ENCODE measurements at places on chromosomes 3 and 15.
A peak's percentile ranks its signal among the peaks of the same experiment; 100 is the strongest.

DNA sequence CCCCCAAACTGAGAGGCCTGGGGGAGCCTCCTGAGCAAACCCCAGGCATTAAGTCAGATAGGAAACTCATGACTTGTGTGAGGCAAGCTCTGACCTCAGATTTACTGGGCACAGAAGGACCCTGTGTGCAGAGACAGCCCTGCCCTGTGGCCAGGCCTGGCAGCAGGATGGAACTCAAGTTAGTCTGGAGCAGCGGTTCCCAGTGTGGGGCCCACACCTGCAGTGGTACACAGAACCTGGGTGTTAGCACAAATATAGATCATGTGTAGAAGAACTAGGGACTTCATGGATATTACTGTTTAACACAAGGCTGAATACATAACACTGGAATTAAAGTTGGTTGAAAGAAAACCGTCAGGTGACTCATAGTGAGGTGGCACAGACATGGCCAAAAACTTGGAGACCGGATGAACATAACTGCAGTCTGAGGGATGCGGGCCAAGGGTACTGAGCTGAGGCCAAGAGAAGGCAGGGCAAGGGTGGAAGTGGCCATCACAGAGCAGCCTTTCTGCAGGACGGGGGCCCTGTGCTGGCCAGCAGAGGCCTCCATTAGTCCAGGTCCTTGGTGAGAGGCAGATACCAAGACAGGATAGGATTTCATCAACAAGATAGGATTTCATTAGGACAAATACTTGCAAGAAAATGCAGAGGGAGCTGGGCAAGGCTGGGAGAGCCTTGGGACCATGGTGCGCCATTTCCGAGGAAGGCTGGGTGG, 40.9 kb downstream of the IRAK2 start:
- DNase-seq, result peak; percentile 88

DNA sequence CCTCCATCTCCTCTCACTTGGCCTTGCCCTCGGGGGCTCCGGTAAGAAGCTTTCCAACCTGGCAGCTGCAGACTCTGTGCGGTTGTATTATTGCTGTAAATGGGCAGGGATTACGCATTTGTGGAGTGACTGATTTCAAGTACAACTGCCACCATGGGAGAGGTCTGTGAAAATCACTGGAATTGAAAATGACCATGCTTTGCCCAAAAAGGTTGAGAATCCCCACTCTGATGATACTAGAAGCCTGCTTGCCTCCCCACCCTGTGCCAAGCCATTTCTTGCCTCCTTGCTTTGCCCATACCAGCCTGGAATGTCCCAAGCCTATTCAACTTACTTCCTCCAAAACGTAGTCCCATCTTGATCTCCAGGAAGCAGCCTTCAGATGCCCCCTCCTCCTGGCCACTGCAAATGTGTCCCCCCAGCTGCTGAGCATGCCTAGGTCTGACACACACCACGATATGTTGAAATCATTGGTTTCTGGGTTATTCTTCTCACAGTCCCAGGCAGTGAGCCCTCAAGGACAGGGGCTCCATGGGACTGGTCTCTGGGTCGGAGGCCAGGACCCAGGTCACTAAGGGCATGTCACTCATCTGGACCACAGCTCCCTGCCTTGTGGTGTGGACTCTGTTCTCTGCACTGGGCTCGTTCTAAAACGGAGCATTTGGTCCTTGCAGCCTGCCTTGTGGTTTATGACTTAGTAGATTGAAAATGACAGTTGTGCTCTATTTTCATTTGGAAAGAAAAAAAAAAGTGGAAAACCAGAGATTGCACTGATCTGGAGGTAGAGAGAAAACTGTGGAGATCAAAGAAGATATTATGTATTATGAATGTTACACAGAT, 42.9 kb downstream of the SMAD3 start:
- DNase-seq, result peak; percentile 27

- no peak for DNase-seq
Observed at GRCh38 chr15:35721751-35722150, 175.8 kb upstream of the DPH6 start.

- DNase-seq, result no peak
Observed at GRCh38 chr3:149186219-149186618, 35.4 kb downstream of the CP start.

DNA sequence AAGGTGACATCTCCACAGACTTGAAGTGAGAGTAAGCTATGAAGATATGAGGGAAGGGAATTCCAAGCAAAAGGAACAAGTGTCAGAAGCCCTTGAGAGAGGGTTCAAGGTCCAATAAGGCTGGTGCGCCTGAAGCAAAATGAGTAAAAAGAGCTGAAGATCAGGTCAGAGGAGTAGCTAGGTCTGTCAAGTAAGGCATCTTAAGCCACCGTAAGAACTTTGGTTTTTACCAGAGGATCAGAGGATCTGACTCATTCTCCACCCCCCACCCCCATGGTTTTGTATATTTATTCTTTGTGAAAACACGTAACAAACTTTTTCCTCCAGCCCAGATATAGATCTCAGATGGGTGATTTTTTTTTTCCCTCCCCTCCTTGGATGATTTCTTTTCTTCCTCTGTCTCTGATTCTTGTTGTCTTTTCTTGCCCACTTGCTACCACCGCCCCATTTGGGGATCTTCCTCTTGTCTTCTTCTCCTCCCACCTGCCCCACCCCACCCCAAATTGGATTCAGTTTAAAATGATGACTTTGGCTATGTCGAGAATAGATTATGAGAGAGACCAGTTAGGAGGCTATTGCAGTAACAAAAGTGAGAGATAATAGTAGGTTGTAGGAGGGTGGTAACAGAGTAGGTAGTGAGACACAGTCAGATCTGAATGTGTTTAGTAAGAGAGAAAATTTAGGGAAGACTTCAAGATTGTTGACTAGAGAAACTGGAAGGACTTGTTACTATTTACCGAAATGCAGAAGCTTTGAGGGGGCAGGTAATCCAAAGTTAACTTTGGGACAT, 6.1 kb downstream of the TRMT10C start:
- peak; percentile 22 for DNase-seq

DNA sequence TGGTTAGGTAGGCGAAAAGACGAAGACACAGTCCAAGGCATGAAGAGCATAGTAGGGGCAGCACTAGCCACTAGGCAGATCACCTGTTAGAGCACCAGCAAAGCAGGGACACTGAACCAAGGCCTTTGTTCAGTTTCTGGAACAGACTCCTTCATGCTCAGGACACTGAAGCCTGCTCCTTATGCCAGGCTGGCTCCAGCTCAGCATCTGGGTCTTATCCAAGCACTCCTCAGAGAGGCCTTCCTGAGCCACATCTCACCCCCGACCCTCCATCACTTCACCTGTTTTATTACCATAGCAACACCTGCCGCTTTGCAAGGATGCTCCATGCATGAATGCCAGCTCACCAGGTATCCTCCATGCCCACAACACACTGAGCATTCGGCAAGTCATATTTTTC, 206.3 kb upstream of the CHRNA7 start:
- DNase-seq, result no peak

- DNase-seq, result no peak
Observed at GRCh38 chr15:70057931-70058641, 39.6 kb downstream of the TLE3 start.

DNA sequence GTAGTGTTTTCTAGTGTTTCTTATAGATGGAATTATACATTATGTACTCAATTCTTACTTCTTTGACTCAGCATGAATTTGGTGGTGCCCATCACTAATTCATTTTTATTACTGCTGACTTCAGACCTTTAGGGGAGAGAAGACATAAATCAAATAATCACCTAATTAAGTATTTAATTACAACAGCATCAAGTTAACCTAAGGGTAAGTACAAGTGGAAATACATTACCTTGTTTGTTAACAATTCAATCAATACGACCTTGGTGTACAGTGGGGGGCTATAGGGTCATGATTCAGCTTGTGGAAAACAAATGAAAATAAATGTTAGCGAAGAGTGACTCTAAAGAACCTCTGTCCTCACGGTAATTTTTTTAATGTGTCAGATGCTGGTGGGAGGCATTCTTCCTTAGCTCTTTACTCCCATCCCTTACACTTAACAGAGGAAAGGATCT, 538 bp upstream of the CAPN7 start:
- DNase-seq, result no peak

GRCh38 chr3:52848617-52849016, 13.8 kb upstream of the MUSTN1 start:
- peak; percentile 76 for DNase-seq

GRCh38 chr15:59703979-59704796, 15.1 kb upstream of the BNIP2 start:
- DNase-seq, result no peak

DNA sequence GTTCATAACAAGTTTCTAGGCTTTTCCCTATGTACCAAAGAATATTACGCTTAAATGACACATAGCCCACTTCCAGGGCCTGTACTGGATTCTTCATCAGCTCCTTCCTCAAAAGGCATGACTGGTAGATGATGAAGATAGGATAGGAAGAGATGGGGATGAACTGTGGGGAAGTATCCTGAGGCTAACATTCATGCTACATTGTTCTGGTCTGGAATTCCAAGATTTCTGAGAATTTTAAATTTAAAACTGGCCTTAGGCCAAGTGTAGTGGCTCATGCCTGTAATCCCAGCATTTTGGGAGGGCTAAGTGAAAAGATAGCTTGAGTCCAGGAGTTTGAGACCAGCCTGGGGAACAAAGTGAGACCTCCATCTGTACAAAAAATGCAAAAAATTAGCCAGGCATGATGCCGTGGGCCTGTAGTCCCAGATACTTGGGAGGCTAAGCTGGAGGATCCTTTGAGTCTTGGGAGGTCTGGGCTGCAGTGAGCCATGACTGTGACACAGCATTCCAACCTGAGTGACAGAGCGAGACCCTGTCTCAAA, 160.1 kb upstream of the PLAAT1 start:
- no peak for DNase-seq

GRCh38 chr3:123341-123740, 73.2 kb upstream of the CHL1 start:
- DNase-seq, result no peak

DNA sequence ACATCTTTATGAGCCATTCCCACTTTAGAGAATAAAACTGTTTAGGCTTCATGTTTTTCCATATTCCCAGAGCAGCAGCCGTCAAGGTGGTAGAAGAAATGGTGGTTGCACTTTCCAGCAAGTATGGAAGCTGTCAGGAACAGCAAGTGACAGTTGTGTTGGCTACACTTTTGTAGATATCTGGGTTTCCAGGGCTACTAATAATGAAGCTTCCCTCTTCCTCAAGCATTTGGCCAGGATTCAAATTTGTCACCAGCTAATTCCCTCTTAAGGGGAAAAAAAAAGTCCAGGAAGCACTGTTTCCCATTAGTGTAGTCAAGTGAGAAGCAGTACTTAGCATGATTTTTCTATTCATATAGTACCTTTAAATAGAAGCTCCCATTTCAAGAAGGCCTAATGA, 252.8 kb downstream of the IGSF11 start:
- no peak for DNase-seq

DNA sequence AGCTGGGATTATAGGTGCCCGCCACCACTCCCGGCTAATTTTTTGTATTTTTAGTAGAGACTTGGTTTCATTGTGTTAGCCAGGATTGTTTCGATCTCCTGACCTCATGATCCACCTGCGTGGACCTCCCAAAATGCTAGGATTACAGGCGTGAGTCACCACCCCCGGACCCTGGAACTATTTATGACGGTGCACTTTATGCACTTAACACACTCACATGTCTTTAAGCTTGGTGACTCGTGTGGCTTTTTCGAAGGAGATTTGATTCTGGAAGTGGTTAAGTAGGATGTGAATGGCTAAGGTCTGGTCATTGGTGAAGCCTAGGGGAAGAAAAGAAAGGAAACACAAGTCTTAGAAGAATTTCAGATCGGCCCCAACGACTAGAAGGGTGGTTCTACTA, 20.3 kb downstream of the BBS4 start:
- DNase-seq, result peak; percentile 51

- DNase-seq, result no peak
Observed at GRCh38 chr3:4698125-4698821, 205.1 kb downstream of the ITPR1 start.

DNA sequence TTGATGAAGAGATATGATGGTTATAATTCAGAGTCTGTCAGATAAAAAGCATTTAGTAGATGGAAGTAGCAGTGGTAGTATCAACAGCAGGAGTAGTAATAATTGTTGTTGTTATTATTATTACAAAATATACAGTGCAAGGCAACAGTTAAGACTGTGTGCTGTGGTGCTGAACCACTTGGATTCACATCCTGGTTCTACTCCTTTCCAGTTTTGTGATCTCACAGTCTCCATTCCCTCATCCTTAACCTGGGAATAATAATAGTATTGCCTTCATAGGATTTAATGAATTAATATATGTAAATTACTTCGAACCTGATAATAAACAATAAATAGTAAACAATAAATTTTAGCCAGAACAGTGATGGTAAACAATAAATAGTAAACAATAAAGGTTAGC, 37.1 kb upstream of the TSC22D2 start:
- DNase-seq, result no peak

DNA sequence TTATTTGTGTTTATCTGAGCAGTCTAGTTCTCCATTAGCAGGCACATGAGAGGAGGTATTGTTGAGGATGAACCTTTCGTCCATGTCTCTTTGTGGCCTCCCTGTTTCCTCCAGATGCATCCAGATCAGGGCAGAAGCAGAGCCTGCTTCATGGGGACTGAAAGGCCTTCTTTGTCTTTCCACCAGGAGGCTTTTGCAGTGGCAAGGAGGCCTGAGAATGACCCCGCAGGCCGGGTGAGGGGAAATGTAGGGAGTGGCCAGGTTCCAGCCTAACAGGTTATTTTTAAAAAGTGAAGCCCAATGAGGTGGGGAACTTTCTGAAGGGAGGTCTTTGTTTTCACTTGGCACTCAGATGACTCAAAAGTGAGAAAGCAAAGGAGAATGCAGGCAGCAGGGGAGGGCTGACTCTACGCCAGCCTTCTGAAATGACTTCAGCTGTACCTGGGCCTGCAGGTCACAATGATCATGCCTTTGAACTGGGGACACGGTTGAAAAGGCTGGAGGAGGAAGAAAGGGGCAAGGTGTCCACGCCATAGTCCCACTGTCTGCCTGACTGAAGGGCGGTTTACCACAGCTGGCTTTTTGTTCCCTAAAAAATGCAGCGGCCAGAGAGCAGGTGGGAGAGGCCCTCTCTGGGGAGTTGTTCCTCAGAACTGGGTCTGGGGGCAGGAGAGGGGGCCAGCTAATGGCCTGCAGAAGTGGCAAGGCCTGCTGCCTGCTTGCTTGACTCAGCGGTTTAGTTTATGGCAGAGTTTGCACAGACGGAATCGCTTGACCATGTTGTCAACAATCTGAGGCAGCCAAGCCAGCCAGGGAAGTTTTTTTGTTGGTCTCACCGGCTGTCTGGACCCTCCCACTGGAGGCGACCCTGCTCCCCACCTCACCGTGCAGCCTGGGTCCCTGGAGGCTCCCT, 28.7 kb downstream of the CMTM7 start:
- DNase-seq, result no peak

GRCh38 chr3:42803414-42804105, 730 bp downstream of the HIGD1A start:
- DNase-seq, result peak; percentile 16

DNA sequence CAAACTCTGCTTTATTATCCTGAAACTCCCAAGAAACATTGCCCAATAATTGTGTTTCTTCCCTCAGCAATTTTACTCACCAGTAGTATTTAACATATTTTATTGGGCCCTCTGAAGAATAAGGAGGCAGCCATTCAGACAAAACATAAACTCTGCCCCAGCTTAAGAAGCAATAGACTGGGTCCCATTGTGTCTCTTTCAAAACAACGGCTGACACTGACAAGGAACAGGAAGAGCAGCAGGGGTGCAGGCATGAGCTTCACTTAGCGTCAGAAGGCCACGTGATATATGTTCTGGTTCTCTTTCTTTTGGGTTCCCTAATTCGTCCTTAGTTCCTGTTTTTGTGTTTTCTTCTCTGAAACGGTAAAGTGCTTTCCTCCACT, 242.3 kb downstream of the FHIT start:
- DNase-seq, result no peak

- no peak for DNase-seq
Observed at GRCh38 chr15:27955087-27955486, 144.0 kb downstream of the OCA2 start.

GRCh38 chr3:48397767-48398681, 26.0 kb downstream of the FBXW12 start:
- DNase-seq, result no peak

Measured in fibroblast of skin of right quadriceps (primary cell).